ENCODE measurements at places on chromosomes 6 and 20.

DNA sequence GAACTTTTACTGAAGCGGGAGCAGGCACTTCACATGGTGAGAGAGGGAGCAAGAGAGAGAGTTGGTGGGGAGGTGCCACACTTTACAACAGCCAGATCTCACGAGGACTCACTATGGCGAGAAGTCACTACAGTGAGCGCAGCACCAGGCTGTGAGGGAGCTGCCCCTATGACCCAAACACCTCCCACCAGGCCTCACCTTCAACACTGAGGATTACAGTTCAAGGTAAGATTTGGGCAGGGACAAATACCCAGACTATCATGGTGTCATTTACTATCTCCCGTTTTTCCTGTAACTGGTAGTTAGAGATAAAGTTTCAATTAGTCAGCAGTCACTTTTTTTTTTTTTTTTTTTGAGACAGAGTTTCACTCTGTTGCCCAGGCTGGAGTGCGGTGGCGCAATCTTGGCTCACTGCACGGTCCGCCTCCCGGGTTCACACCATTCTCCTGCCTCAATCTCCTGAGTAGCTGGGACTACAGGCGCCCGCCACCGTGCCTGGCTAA lies 7.8 kb downstream of the RBCK1 start:
- peaks cover 34% of the 10 kb centered on the region for H3K36me3 ChIP-seq
- H3K4me3 ChIP-seq: no peak overlapping the region
- DNase-seq: no peak
- H3K27me3 ChIP-seq: no peaks in the 10 kb centered on the region
- H3K27ac ChIP-seq: no peak overlapping the region
- H3K4me1 ChIP-seq: peaks cover 4% of the 10 kb centered on the region

GRCh38 chr6:22466665-22467245 lies 102.6 kb upstream of the HDGFL1 start:
- no peak overlapping the region for H3K27ac ChIP-seq
- H3K4me3 ChIP-seq: no peak overlapping the region
- H3K4me1 ChIP-seq: peaks cover 27% of the 10 kb centered on the region
- H3K27me3 ChIP-seq: no peaks in the 10 kb centered on the region

- no peak for DNase-seq
- no peaks in the 10 kb centered on the region for H3K27me3 ChIP-seq
- no peak overlapping the region for H3K4me3 ChIP-seq
- no peaks in the 10 kb centered on the region for H3K4me1 ChIP-seq
Observed at GRCh38 chr6:76790045-76790796, 673.1 kb downstream of the HTR1B start.

GRCh38 chr6:160170018-160170680 lies 48.5 kb downstream of the SLC22A1 start:
- H3K27ac ChIP-seq: no peak overlapping the region
- no peak for DNase-seq
- no peaks in the 10 kb centered on the region for H3K36me3 ChIP-seq
- no peaks in the 10 kb centered on the region for H3K27me3 ChIP-seq
- peaks cover 9% of the 10 kb centered on the region for H3K4me1 ChIP-seq

GRCh38 chr6:32082935-32083334 lies 26.2 kb downstream of the TNXB start:
- H3K36me3 ChIP-seq: peaks cover 3% of the 10 kb centered on the region
- H3K4me1 ChIP-seq: peaks cover 9% of the 10 kb centered on the region

DNA sequence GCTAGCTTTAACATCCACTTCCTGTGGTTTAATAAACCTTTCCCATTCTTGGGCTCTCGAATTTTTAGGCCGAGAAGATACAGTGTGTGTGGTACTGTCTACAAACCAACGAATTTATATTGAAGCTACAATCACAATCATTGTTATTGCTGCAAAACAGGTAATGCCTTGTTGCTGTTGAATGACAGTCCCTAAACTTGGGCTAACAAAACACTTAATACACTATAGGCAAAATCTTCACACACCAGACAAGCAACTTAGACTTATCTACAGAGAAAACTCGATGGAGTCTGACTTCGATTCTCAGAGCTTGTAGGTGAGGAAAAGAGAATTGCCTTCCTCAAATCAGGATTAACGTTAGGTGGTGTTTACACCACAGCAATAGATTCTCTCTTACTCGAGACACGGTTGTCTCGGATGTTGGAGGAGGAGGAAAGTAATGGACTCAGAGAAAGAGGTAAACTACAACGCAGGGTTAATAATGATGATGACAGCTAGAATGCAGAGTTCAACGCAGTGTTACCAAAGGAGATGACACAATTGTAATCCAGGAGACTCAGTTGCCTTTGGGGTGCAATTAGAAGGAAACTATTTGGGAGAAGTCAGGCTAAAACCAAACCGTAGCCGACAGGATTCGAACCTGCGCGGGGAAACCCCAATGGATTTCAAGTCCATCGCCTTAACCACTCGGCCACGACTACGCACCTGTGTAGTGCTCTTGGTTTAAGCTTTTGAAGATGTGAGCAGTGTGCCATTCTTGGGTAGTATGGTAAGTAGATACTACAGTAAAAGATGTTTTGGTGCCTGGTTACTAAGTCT lies 32.5 kb upstream of the ZNF184 start:
- peak overlapping the region; percentile 52 for H3K4me3 ChIP-seq
- H3K36me3 ChIP-seq: no peaks in the 10 kb centered on the region
- H3K4me1 ChIP-seq: peaks cover 7% of the 10 kb centered on the region
- peaks cover 57% of the 10 kb centered on the region for H3K27me3 ChIP-seq
- no peak for DNase-seq
- peak overlapping the region; percentile 65 for H3K27ac ChIP-seq

DNA sequence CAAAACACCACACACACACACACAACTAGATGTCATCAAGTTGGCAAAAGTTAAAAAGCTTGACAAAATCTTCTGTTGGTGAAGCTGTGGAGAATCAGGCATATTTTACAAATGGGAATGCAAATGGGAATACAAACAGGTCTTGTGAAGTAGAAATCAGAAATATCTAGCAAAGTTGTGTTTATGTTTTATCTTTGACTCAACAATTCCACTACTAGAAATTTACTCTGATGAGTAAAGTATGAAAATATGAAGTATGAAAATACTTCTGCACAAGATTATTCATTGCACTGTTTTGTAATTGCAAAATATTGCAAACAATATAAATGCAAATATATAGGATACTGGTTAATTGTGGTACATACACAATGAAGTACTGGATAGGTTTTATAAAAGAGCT lies 1166.0 kb upstream of the GJE1 start:
- no peaks in the 10 kb centered on the region for H3K36me3 ChIP-seq
- H3K4me1 ChIP-seq: peaks cover 4% of the 10 kb centered on the region
- no peak overlapping the region for H3K4me3 ChIP-seq
- H3K27ac ChIP-seq: no peak overlapping the region
- H3K27me3 ChIP-seq: no peaks in the 10 kb centered on the region

DNA sequence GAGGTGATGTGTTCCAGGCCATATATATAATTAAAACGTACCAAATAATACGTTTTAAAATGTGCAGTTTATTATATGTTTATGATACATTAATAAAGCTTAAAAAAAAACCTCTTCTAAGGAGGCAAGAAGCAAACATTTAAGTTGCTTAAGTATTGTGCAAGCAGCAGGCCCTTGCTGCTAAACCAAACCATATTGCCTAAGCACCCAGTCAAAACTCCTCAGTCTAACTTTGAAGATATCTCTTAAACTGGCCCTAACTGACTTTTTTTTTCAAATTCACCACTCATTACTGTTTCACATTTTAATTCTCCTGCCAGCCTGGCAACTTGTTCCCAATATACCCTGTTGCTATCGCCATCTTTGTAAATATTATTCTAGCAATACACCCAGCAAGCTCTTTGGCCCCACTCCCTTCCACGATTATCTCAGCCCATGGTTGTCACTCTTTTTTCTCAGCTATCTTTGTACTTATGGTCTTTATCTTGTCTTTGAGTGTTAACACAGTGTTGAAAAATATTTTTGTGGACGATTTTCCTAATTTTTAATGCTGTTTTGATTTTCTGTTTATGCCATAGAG lies 60.9 kb downstream of the C6orf58 start:
- H3K27me3 ChIP-seq: peaks cover 6% of the 10 kb centered on the region
- H3K36me3 ChIP-seq: no peaks in the 10 kb centered on the region
- no peak for DNase-seq
- no peak overlapping the region for H3K27ac ChIP-seq

GRCh38 chr6:151808371-151809241 lies 1.1 kb downstream of the ESR1 start:
- peaks cover 17% of the 10 kb centered on the region for H3K4me1 ChIP-seq
- peaks cover 94% of the 10 kb centered on the region for H3K27me3 ChIP-seq
- no peak for DNase-seq
- H3K27ac ChIP-seq: no peak overlapping the region
- H3K4me3 ChIP-seq: peak overlapping the region; percentile 87
- no peaks in the 10 kb centered on the region for H3K36me3 ChIP-seq

GRCh38 chr6:136524936-136525413 lies 25.2 kb downstream of the MAP7 start:
- H3K4me1 ChIP-seq: peaks cover 36% of the 10 kb centered on the region
- H3K27ac ChIP-seq: no peak overlapping the region
- no peaks in the 10 kb centered on the region for H3K27me3 ChIP-seq
- no peak overlapping the region for H3K4me3 ChIP-seq
- no peaks in the 10 kb centered on the region for H3K36me3 ChIP-seq

DNA sequence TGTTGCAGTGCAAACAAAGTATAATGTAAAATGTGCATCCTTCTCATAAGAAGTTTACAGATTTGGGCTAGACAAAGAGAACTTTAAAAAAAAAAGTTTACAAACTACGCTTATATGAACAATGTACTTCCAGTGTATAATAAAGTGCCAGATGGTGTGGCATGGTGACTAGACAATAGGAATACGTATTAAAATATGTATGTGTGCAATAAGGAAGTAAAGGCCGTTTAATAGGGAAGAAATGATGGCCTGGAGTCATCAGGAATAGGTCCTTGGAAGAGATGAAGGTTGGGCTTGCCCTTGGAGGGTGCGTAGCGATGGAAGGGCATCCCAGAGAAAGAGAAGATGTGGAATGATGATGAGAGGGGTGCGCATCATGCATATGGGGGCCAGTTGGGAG lies 108.2 kb downstream of the SOBP start:
- no peak overlapping the region for H3K4me3 ChIP-seq
- H3K4me1 ChIP-seq: peaks cover 25% of the 10 kb centered on the region
- DNase-seq: no peak
- no peak overlapping the region for H3K27ac ChIP-seq
- H3K27me3 ChIP-seq: no peaks in the 10 kb centered on the region
- H3K36me3 ChIP-seq: peaks cover 3% of the 10 kb centered on the region

DNA sequence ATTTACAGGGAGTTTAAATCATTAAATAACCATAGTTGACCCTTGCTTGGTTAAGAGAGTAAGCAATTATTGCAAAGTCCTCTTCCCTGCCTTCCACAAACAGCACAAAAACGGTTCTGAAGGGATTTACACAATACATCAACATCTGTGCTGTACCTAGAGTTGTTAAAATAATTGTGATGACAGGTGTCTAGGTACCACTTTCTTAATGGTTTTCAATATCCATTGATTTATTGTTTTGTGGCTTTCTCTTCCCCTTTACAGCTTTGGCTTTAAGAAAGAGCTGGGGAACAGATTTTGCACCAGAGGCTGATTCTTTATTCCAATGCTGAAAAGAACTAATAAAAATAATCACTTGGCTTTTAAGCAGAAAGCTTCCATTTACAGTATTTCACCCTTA lies 598 bp upstream of the SOX4 start:
- H3K4me3 ChIP-seq: no peak overlapping the region
- H3K4me1 ChIP-seq: peaks cover 13% of the 10 kb centered on the region
- DNase-seq: no peak
- no peak overlapping the region for H3K27ac ChIP-seq
- H3K27me3 ChIP-seq: peaks cover 4% of the 10 kb centered on the region

GRCh38 chr6:168536665-168537539 lies 95.9 kb downstream of the SMOC2 start:
- peaks cover 5% of the 10 kb centered on the region for H3K4me1 ChIP-seq
- DNase-seq: no peak
- peaks cover 10% of the 10 kb centered on the region for H3K27me3 ChIP-seq
- H3K36me3 ChIP-seq: no peaks in the 10 kb centered on the region
- H3K27ac ChIP-seq: no peak overlapping the region

- H3K36me3 ChIP-seq: no peaks in the 10 kb centered on the region
- DNase-seq: no peak
- peaks cover 2% of the 10 kb centered on the region for H3K27me3 ChIP-seq
- H3K4me3 ChIP-seq: no peak overlapping the region
- no peaks in the 10 kb centered on the region for H3K4me1 ChIP-seq
Observed at GRCh38 chr6:227074-227782, 65.1 kb upstream of the DUSP22 start.

- no peaks in the 10 kb centered on the region for H3K27me3 ChIP-seq
- no peaks in the 10 kb centered on the region for H3K4me1 ChIP-seq
- no peaks in the 10 kb centered on the region for H3K36me3 ChIP-seq
- no peak overlapping the region for H3K4me3 ChIP-seq
- no peak for DNase-seq
- no peak overlapping the region for H3K27ac ChIP-seq
Observed at GRCh38 chr6:68468244-68468884, 166.7 kb upstream of the ADGRB3 start.

DNA sequence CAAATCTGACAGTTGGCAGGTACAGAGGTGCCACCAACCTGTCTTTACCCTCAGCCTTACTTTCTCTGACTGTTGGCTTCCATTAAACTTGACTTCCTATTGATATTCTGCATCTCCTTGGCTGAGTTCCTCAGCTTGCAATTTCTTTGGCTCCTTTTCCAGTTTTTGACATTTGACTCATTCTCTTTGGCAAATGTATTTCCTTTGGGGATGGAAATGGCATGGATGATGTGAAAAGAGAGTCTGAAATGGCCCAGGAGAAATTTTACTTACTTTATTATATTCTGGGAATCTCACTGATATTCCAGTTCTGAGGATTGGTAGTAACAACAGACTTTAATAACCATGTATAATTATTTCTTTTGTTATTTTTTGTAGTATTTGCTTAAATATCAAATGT lies 255.2 kb downstream of the CD109 start:
- no peak overlapping the region for H3K27ac ChIP-seq
- no peak for DNase-seq
- H3K4me3 ChIP-seq: no peak overlapping the region
- H3K4me1 ChIP-seq: no peaks in the 10 kb centered on the region
- H3K36me3 ChIP-seq: no peaks in the 10 kb centered on the region
- H3K27me3 ChIP-seq: no peaks in the 10 kb centered on the region

- H3K36me3 ChIP-seq: no peaks in the 10 kb centered on the region
- peaks cover 3% of the 10 kb centered on the region for H3K27me3 ChIP-seq
- no peaks in the 10 kb centered on the region for H3K4me1 ChIP-seq
- no peak overlapping the region for H3K4me3 ChIP-seq
Observed at GRCh38 chr6:153790048-153790447, 249.0 kb upstream of the OPRM1 start.

Data from type B pancreatic cell (in vitro differentiated cells).